Epithelial cell of umbilical artery (primary cell): ENCODE measurements at places on chromosomes 2 and 18. TPM values are rescaled to one million over a fixed set of nuclear protein-coding genes. Genes with fewer than 3 reads are reported as not detected.

FNDC4 gene
- total RNA-seq = 19.5 and 36.1 TPM in 2 replicates

DRC1 gene
- not detected in 2 replicates for total RNA-seq

CCDC102B gene
- 3.0 and 9.1 TPM in 2 replicates for total RNA-seq

CYS1 gene
- not detected in 2 replicates for total RNA-seq

NBAS gene
- total RNA-seq = 67.6 and 97.8 TPM in 2 replicates

PKP4 gene
- 20.7 and 21.8 TPM in 2 replicates for total RNA-seq

CD207 gene
- under 0.01 and 0.30 TPM in 2 replicates for total RNA-seq

CBLN2 gene
- 1.3 and 5.9 TPM in 2 replicates for total RNA-seq

BOLA3 gene
- total RNA-seq = 43.2 and 55.9 TPM in 2 replicates

CERKL gene
- total RNA-seq = not detected in 2 replicates

ANKRD62 gene
- total RNA-seq = not detected in 2 replicates

SERPINB13 gene
- not detected in 2 replicates for total RNA-seq

NOP58 gene
- total RNA-seq = 85.8 and 127 TPM in 2 replicates

GPR35 gene
- 0.15 TPM in 1 of 2 replicates, not detected in the other for total RNA-seq

MERTK gene
- total RNA-seq = 7.8 and 17.6 TPM in 2 replicates

NEB gene
- 0.32 and 0.46 TPM in 2 replicates for total RNA-seq

SCN7A gene
- under 0.01 TPM in 1 of 2 replicates, not detected in the other for total RNA-seq

C1GALT1C1L gene
- total RNA-seq = 0.97 TPM in 1 of 2 replicates, not detected in the other

CCBE1 gene
- 0.97 and 1.2 TPM in 2 replicates for total RNA-seq

GORASP2 gene
- total RNA-seq = 37.0 and 38.5 TPM in 2 replicates

HOXD12 gene
- total RNA-seq = not detected in 2 replicates

PSMA8 gene
- not detected in 2 replicates for total RNA-seq
